ENCODE measurements at places on chromosomes 1 and 21.

DNA sequence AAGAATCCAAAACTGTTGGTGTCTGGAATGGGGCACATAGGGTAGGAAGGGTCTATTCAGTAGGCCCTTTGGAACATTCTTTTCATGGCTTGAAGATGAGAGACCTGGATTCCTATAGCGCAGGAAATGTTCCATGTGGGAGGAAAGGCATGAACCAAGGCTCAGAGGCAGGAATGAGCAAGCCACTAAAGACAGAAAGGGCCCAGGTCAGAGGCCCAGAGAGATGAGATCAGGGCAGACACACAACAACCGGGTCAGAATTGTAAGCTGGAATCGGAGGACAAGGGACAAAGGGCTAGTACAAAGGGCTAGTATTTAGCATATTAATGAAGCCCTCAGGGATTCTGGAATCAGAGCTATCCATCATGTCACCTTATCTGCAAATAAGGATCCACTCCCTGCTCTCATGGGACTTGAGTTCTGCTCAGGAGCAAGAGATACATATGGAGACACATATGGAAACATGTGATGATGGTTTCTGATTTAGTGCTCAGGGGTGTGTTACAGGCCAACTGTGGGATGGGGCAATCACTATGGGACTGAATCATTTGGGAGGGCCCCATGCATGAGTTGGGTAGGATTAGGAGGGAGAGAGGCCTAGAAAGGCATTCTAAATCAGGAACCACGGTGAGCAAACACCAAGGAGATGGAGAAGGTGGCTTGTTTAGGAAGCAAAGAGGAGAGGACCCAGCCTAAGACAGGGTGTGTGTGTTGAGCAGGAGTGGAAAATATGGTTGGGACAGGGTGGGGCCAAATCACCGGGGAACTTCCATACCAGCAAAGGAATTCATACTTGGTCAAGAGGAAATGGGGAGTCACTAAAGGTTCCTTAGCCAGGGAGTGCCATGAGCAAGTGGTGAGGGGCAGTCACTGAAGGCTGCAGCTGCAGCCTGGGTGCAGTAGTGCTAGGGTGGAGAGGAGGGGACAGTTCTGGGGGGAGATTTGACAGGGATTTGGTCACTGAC lies 8.6 kb downstream of the NECTIN4 start:
- no peak for DNase-seq

DNA sequence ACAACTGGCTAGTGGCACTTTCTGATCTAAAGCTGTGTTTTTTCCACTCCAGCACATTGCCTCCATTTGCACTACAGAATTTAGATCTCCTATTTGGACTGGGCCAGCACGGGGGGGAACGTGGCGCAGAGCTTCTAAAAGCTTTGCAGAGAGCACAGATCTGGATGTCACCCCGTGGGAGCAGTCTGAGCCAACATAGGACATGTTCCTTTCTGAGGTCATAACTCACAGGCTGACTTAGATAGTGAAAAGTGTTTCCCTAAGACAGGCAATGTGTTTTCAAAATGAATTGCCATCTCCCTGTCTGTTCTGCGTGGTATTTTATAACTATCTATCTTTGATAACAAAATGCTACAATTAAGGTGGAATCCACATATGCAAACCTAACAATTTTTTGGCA lies 3.7 kb upstream of the C8A start:
- no peak for DNase-seq

- no peak for DNase-seq
Observed at GRCh38 chr1:96515925-96516324, 205.7 kb upstream of the PTBP2 start.

DNA sequence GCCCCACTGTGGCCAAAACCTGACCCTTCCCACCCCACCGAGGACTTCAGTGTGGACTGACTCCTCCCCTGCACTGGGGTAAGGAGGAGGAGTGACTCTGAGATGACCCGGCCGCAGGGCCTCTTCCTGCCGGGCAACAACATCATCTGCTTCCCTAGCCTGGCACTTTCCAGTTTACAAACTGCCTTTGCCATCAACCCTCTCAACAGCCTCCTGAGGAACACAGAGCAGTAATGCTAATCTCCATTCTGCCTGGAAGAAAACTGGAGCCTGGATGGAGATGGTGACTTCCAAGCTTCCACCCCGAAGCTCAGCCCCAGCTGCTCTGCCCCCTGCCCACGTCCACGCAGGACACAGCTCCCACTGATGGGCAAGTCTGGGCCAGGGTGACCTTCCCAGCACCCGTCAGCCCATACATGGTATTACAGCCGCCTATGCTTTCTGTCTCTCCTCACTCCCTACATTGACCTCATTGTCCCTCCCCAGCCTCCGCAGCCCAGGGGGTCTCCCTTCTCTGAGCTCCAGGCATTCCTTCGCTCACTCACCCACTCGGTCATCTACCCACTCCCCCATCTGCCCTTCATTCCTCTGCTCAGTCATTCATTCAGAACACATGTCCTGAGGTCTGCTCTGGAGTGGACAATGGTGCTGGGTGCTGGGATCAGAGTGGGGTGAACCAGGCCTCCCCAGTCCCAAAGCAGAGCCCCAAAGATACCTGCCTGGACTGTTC lies 34.2 kb downstream of the RAP1GAP start:
- DNase-seq, result no peak

- no peak for DNase-seq
Observed at GRCh38 chr1:3460672-3461131, 6.2 kb downstream of the ARHGEF16 start.

DNA sequence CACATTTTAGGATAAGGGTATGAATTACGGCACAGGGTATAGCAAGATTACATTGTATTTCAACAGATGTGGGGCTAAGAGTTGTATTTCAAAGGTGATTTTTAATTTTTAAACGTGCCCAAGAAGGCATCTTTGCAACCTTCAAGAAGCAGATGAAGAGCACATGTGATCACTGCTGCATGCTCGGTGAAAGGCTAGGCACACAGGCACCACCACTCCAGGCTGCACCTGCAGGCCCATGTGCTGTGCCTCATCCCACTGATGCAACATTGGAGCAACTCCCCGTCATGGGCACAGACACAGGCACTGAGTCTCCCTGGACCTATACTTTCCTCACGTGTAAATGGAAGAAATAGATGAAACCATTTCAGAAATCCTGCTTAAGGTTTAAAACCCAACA lies 23.5 kb downstream of the UBE2G2 start:
- no peak for DNase-seq

DNA sequence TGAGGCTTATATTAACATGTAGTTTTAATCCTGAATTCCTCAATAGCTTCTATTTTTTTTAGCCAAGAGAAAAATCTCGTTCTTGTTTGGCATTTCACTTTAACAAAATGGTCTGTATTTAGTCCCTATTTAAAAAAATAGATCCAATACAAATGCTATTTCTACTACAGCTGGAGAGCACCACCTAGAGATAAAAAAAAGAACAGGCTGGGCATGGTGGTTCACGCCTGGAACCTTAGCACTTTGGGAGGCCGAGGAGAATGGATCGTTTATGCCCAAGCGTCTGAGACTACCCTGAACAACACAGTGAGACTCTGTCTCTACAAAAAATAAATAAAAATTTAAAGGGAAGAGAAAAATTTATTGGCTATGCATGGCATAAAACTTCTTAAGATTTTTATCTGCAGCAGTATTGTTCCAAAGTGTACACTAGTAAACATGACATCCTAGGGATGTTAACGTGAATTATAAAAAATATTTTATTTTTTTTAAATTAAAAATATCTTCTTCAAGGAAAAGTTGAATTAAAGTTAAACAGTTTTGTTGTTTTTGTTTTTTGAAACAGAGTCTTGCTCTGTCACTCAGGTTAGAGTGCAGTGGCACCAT lies 4.4 kb downstream of the ST7L start:
- DNase-seq, result no peak

DNA sequence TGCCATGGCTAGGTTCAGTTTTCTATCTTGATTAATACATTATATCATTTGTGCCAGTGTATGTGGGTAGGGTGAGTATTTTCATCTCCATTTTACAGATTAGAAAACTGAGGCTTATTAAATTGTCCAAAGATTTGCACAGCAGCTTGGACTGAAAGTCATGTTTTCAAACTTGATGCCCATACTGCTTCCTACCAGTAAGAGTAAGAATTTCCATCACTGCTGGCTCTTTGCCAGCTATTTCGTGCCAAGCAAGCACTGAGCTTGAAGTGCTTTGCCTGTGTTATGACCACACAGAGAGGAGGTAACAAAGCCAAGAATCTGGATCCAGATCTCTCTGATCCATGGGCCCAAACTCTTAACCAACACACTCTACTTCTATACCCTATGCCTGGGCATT lies 295.0 kb downstream of the VAV3 start:
- DNase-seq, result no peak

GRCh38 chr1:160005070-160005469 lies 26.7 kb downstream of the PIGM start:
- DNase-seq, result no peak

DNA sequence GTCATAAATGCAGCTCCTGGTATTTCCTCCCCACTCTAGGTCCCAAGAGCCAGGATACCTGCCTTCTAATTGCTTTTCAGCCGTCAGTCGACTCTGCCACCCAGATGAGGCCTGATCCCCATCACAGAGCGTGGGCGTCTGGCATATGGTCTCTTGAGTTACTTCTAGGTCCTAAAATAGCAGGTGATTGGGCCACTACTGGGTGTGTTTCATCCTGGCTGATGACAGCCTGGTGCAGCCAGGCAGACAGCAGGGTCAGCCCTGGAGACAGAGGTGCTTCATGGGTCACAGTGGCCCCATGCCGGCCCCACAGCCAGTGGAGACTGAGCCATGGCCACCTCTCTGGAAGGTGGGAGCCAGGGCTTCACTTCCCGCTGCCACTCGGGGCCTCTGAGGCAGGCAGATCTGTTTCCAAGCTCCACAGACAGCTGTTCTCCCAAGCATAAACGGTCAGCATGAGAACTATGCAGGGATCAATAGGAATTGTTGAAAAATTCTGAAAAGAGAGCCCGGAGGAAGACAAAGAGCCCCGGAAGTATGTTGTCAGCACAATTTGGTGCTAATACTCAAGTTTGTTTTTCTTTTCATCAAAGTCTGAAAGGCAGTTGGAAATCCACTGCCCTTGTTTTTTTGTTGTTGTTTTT lies 83.0 kb downstream of the MAN1C1 start:
- no peak for DNase-seq

DNA sequence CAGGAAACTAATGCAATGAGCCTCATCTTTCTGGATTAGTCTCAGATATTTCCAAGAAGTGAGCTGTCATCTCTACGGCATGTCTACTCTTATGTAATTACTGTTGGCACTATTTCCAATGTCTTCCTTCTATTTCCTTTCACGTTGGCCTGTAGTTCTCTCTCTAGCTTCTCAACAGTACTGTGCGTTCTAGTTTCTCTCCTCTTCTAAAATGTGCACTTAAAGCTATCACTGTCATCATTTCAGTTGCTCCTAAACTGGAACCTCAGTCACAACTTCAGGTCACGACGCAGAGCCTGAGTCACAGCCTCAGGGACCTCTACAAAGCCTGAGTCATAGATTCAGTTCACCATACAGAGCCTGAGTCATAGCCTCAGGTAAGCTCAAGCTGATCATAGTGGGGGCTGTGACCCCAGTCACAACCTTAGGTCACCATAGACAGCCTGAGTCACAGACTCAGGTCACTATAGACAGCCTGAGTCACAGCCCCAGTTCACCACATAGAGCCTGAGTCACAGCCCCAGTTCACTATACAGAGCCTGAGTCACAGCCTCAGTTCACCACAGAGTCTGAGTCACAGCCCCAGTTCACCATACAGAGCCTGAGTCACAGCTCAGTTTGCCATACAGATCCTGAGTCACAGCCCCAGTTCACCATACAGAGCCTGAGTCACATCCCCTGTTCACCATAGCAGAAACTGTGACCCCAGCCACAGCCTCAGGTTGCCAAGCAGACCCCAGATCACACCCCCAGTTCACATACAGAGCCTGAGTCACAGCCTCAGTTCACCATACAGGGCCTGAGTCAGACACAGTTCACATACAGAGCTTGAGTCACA lies 13.0 kb downstream of the WNT9A start:
- DNase-seq, result peak; percentile 42

DNA sequence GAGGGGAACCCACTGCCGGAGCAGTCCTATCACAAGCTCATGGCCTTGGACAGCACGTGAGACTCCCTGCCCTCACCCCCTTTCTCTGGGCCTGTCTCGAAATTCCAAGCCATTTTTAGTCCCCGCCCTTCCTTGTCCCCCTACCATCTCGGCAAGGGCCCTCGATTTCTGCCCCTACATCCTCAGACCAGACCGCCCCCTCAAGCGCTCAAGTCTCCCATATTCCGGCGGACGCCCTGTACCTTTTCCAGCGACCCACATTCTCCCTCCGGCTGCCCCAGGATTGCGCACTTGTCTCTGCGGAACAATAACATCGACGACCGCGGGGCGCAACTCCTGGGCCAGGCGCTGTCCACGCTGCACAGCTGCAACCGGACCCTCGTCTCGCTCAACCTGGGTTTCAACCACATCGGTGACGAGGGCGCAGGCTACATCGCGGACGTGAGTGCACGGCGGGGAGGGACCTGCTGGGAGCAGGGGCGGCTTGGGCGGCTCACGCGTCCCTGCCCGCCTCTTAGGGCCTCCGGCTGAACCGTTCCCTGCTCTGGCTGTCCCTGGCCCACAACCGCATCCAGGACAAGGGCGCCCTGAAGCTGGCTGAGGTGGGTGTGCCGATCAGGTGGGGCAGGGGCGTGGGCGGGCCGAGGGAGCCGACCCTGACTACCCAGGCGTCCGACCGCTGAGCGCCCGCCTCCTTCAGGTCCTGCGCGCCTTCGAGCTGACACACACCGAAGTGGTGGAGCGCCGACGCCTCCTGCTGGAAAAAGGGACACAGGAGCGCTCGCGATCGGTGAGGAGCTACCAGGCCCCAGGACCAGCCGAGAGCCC lies 7.0 kb downstream of the LRRC71 start:
- peak; percentile 66 for DNase-seq

DNA sequence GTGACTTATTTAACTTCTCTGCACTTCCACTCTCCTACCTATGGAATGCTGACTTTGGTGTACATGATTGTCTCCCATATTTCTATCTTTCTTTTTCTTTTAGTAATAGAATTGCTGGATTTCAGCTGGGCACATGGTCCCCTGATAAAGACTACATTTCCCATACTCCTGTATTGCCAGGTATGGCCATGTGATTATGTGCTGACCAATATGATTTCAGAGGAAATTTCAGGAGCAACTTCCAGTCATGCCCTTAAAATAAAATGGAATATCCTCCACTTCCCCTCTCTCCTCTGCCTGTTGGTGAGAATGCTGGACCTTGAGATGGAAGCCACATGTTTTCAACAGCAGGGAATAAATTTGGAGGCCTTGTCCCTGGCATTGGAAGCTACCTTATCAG lies 130.7 kb upstream of the IGSF21 start:
- no peak for DNase-seq

GRCh38 chr1:164760569-164760968 lies 201.6 kb downstream of the PBX1 start:
- no peak for DNase-seq

GRCh38 chr1:16922466-16922865 lies 735 bp downstream of the CROCC start:
- DNase-seq, result no peak

DNA sequence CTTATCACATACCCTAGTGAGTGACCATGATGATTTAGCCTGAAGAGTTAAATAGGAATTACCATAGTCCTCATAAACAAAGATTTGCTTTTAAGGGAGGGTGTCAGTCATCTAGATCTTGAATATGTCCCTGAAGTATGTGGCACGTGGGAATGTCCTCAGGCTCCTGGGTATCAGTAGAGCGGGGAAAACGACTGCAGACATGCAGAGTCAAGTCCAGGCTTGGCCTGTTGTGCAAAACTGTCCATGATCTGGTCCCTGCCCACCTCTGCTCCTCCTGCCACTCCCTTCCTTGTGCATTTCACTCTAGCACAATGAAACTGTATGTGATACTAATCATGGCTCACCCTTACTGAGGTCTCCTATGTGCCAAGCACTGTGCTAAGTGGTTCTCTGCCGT lies 12.9 kb downstream of the MOV10 start:
- no peak for DNase-seq

- DNase-seq, result no peak
Observed at GRCh38 chr1:246104927-246105326, 402.2 kb downstream of the SMYD3 start.

All from amniotic stem cell (primary cell).